Right atrium auricular region (tissue), 2 donors: ENCODE measurements at places on chromosomes 6 and 20.

GRCh38 chr6:83199863-83200225 is 6.7 kb downstream of the RWDD2A start:
- no peak for DNase-seq

GRCh38 chr20:6104493-6105188 is 18.2 kb downstream of the FERMT1 start:
- no peak for DNase-seq

GRCh38 chr6:46011188-46012085 is 4.2 kb downstream of the CLIC5 start:
- no peak for DNase-seq

DNA sequence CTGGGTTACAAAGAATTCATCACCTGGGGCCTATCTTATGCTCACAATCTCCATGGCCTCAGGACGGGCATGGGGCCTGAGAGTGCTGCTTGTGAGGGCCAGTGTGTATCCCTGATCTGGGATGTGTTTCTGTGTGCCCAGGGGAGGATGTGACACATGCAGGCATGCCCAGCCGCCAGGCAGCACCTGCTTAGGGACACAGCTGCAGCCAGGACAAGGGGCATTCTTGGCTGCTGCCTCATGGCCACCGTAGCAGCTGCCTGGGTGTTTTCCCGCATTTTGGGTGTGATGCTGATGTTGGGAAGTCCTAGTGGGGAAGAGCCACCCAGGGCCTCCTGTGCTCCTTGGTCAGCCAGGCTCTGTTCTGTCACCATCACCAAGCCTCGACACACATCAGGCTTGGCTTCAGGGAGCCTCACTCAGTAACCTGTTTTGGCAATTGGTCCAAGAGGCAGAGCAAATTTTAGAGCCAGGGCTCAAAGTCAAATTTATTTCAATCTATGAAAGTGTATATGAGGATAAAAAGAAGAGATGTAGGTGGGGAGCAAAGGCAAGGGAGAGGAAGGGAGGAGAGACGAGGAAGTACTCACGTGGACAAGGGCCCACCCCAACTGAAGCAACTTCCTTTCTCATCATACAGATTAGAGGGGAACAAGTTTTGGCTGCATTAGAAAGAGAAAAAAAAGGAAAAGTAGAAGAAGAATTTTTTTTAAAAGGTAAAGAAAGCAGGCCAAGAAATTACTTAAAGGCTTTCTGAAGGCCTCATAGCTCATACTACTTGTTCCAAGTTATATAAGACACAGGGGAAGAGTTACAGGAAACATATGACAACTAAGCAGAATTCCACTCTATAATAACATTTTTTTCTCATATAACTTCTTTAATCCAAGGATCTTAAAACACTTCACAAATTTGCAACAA is 269.9 kb upstream of the SUPT3H start:
- no peak for DNase-seq

GRCh38 chr20:50866831-50867230 is 64.4 kb downstream of the ADNP start:
- DNase-seq: no peak

GRCh38 chr6:38522322-38522721 is 117.4 kb downstream of the BTBD9 start:
- DNase-seq: no peak

- no peak for DNase-seq
These were observed 18.6 kb downstream of the ELOVL5 start for GRCh38 chr6:53330137-53330536.

DNA sequence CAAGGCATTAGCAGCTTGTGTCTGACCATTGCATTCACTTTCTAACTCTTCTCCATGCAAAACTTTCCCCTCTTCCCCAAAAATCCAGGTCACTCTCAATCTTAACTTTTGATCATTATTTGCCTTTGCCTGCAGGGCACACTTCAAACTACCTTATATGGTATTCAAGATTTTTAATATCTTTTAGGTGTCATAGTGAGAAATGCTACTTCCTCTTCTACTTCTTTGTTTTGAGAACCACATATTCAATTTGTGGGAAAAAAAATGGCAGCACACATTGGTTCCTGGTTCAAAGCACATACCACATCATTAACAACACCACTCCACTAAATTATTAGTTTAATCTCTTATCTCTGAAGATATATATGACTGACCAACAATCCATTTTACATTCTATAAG is 1267.0 kb upstream of the CITED2 start:
- DNase-seq: no peak

DNA sequence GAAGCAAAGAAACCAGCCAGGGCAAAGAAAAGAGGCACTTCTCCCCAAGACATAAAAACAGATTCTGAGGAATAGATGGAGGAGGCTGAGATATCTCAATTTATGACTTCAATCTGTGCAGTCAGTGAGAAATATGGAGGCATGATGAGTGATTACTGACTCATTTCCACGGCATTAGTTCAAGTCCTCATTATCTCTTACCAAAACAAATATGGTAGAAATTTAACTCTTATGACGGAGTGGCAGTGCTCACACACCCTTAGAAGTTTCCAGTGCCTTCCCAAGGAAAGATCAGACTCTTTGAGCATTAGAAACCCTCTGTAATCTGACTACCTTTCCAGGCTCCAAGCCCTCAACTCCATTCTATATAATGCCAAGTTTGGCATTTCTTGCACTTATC is 364.1 kb downstream of the ARHGAP18 start:
- no peak for DNase-seq

DNA sequence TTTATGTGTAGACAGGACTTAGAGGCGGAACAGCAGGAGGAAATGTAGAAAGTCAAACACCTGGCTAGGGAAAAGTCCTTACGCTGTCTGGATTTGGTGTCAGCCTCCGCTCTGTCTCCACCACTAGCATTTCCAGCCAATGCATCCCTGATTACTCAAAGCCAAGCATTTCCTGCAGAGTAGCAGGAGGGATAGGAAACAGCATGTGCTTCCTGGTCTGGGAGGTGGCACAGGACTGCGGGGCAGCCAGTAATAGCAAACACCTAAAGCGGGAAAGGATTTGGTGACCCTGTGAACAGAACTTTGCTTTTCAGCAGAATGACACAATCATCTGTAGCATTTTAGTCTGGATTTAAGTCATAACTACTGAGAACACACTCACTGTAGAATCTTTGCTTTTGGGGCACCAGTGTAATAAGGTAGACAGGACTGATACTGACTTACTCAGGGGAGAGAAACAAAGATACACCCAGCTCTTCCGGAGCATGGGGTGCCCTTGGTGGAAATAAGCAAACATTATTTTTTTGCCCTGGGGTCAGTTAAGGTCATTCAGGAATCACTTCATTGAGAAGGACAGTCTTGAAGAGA is 133.3 kb upstream of the AHI1 start:
- no peak for DNase-seq

GRCh38 chr20:1761116-1761515 is 103.5 kb upstream of the SIRPG start:
- no peak for DNase-seq

- DNase-seq: no peak
These were observed 6.5 kb downstream of the EFHC1 start for GRCh38 chr6:52426667-52427066.

GRCh38 chr6:54813892-54814291 is 32.7 kb upstream of the FAM83B start:
- no peak for DNase-seq

GRCh38 chr20:32370897-32371296 is 12.8 kb downstream of the ASXL1 start:
- DNase-seq: no peak
